ENCODE measurements at places on chromosomes 12 and 14.

GRCh38 chr12:20792971-20793370 is 17.5 kb upstream of the SLCO1B3 start:
- DNase-seq, result no peak

- no peak for DNase-seq
These were observed 160.8 kb downstream of the KSR2 start for GRCh38 chr12:117807946-117808345.

DNA sequence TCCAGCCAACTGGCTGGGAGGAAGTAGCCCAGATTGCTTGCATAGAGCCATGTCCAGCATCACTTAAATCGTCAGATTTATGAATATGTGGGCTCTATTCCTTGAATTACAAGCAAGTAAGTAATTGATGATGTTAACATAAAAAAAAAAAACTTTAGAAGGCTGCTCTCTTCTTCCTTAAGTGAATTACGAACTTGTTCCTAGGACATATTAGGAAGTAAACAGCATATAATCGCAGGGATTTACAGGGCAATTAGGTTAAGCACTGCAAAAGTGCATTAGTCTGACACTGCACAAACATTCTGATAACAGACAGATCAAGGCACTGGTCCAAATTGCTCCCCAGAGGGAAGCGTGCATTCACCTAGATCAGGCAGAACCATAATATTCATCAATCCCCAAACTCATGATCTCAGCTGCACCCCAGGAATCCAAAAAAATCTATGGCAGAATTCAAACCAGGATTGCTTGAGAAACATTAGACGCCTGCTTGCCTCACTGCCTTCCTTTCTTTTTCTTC is 293.2 kb downstream of the TMEM132D start:
- peak; percentile 4 for DNase-seq

DNA sequence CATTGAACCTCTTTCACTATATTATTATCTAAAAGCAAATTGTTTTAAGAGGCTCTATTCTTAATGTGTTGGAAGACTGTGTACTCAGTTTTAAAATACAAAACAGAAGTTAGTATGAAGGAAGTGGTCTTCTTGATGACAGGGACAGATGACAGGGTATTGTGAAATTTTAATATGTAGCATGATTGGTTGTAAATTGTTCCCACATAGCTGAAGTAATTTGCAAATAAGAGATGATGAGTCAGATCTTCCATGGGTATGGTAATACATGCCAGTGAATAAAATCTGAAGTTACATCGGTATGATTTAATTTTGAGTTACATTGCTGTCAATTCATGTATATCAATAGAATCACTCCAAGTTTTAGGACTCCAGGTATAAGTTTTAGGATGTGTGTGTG is 454.8 kb downstream of the AEBP2 start:
- no peak for DNase-seq

DNA sequence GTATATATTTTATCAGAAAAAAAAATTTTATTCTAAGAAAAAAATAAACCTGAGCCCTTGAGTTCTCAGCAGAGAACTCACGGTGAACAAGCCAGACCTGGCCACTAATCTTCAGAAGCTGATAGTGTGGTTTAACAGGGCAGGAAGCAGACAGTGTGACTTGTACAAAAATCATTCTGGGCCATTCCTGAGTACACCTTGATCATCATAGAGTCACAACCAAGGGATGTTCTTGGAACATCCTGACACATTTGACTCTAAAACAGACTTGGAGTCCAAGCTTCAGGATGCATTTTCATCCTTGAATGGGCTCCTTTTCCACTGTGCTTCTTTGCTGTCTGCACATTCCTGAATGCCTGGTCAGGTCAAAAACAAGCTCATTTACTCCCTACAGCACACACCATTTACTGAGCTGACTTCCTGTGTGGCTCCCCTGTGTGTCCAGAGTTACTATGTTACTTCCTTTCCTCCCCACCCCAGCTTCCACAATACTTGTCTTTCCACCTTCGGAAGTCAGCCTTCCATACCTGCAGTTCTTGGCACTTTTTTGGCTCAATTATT is 112.0 kb downstream of the ANO6 start:
- no peak for DNase-seq

DNA sequence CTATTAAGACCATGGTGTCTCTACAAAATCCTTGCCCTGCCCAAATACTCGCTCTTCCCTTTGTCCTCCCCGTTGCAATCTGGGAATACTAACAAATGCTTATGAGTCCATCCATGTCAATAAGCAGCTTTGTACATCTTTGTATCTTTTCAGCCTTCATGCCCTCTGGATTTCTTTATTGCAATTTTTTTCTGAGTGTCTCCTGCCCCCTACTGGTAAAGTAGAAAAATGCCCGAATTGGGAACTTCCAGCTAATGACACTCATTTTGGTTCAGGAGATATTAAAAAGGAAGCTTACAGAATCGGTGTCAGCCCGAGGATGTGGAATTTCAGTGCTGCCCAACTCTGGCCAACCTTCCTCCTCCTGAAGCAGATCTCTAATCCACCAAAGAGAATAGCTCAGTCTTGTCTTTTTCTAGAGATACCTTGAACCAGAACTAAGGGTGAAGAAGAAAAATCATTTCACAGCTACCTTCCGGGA is 46.0 kb downstream of the SH2B3 start:
- peak; percentile 58 for DNase-seq

- no peak for DNase-seq
These were observed 16.8 kb upstream of the DYNC1H1 start for GRCh38 chr14:101947577-101947903.

GRCh38 chr12:51388846-51389245 is 2.4 kb downstream of the GALNT6 start:
- no peak for DNase-seq

GRCh38 chr14:79274641-79275291 is 936.5 kb downstream of the DIO2 start:
- DNase-seq, result no peak

DNA sequence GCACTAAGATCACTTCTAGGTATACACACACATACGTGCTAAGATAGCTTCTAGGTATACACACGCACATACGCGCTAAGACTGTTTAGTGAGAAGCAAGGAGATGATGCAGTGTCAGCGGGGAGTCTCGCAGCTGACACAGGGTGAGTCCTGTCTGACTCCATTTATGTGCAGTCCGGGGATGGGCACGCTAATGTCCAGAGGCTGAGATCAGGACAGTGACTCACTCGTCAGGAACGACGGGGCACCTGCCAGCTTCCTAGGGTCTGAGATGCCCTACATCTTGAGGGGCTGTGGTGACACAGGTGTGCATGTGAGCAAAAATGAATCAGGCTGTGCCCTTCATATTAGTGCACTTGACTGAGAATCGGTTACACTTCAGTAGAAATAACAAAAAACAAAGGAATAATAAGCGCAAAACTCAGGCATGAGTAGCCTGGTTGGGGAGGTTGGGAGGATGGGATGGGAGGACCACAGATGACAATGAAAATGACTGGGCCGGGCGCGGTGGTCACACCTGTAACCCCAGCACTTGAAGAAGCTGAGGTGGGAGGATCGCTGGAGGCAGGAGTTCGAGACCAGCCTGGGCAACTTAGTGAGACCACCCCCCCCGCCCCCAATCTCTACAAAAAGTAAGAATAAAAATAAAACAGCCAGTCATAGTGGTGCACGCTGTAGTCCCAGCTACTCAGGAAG is 29.1 kb upstream of the ULK1 start:
- DNase-seq, result no peak

DNA sequence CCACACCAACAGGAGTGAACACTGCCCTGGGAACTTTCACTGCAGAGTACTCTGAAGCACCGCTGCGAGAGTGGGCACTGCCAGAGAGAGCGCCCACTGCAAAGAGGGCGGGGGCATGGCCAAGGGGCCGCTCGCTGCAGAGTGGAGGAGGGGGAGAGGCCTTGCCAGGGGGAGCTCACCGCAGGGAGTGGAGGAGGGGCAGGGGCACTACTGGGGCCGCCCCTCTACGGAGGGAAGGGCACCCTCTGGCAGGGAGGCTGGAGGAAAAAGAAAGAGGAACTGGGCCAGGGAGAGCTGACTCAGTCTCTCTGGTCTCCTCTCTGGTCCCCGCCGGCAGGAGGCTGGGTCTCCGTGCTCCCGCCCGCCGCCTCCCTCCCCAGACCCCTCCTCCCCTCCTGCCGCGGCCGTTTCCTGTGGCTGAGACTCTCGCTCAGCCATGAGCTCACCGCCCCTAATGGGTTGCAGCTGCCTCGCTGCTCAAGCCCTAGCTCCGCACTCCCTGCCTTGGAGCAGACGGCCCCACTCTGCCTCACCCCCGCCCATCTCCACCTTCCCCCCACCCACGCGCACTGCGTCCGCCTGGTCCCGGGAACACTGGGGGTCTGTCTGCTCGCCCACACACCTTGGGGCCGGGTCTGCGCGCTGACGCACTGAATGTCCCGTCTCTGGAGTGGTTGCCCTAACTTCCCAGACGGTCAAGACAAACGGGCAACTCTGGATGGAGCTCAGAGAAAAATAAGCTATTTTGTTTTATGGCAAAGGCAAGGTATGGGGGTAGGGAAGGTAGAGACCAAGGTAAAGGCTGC is 1.3 kb downstream of the ARHGEF40 start:
- DNase-seq, result peak; percentile 87

DNA sequence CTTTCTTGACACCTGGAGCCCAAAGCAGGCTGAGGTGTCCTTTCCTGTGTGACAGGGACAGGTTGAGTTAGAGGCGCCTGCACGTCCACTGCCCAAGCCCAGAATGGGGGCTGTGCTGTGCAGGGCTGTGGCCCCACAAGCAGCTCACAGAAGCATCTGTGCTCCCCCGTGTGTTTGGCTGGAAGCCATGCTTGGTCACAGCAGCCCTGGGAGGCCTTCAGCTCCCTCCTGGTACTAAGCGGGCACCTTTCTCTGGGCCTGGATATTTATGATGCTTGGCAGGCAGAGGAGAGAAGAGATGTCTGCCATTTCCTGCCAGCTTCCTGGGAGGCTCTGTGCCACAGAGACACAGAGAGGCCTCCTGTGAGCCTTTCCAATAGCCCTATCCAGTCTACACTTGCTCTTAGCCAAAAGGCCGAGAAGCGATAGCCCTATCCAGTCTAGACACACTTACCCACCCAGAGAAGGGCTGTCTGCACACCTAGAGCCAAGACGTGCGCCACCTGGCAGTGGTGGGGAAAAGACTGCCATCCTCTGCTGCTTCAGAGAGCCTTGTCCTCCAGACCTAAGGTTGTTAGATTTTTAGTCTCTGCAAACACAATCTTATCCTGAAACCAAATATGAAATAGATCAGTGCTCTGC is 117.4 kb downstream of the GCH1 start:
- DNase-seq, result no peak

DNA sequence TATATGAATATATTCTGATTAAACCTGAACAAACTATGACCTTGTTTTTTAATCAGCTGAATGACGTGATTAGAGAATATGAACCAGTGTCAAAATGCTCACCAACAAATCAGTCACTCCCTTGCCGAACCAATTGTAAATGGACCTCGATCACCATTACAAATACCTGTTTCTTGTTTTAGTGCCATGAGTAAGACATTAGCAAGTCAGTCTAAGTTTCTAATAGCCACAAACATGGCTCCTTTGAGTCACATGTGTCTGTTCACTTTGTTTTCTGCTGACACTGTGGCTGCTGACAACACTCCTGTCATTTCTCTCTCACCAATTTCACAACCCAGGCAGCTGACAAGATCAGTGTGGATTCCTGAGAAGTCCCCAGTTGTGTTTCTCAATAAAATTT is 286.2 kb upstream of the MDGA2 start:
- DNase-seq, result no peak

GRCh38 chr12:126156806-126157574 is 1091.8 kb downstream of the AACS start:
- no peak for DNase-seq

DNA sequence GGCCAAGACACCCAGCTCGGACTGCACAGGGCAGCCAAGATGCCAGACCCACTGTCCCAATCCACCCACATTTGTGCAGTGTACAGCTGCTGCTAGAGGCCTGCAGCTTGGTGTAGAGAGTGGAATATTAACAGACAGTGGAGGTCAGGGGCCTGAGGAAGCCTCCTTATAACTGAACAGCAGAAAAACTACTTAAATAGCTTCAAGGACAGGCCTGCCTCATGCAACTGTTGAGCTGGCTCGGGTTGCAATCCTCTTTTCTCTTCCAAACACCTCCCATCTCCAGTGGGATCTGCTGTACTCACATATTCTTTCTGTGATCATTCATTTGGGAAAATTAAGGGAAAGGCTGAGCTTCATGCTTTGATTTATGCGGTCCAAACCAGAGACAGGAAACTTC is 1043.2 kb upstream of the TMEM132C start:
- no peak for DNase-seq

GRCh38 chr12:52496590-52497071 is 3.6 kb upstream of the KRT6A start:
- DNase-seq, result no peak

DNA sequence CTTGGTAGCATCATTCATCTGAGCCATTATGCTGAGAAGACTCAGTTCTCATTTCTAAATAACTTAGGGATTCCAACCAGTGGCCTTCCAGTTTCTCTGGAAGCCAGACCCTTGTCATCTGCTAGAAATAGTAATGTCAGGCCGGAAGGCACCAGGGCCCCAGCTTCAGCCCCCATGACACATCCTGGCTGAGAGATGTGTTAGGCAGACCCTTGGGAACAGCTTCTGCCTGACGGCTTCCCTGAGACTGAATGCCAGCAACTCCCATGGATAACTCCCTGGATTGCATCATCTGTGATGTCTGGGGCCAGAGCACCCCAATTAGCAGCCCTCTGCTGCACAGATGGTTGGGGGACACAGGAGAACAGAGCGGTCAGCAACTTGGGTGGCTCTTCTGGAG is 583.5 kb upstream of the TBX3 start:
- DNase-seq, result no peak

DNA sequence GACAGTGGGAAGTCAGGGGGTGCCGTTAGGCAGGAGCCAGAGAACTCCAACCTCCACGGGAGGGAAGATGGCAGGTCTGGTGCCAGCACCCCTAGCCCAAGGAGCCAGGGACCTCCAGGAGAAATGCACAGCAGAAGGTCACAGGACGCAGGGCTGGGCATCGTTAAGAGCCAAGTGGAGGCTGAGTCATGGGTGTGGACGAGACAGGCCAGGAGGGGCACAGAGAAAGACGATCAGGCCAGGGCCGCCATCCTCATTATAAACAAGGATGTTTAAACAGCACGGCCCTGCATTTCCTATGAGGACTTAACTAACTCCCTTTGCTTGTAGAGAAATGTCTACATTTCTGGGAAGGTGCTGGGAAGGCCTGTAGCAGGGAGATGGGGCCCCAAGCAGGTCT is 77.9 kb upstream of the FZD10 start:
- DNase-seq, result no peak

DNA sequence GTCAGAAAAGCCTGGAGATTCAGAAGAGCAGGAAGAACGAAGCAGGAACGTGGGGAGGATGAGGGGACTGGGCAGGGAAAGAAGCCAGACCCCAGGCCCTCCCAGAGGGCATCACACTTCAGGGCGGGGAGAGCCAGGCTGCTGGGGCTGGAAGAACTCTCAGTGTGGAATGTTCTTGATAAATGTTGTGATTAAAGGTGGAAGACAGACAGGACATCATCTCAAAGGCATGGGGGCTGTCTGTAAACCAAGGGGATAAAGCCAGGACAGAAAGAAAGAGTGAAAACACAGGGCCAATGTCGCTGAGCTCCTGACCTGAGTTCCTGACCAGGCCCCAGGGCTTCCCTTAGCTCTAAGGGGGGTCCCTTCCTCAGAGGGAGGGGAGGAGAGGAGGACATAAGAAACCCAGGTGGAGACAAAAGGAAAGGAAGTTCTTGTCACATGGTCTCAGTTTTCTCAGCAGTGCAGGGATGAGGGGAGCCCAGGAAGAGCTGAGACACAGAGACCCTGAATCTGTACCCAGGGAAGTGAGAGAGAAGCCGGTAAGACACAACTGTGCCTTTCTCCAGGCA is 56.3 kb downstream of the SETD3 start:
- no peak for DNase-seq

GRCh38 chr12:123017753-123018152 is 37.3 kb downstream of the ARL6IP4 start:
- DNase-seq, result no peak

- DNase-seq, result no peak
These were observed 119.5 kb downstream of the PLEKHA5 start for GRCh38 chr12:19248929-19249602.
